Activated CD4-positive, alpha-beta T cell treated with anti-CD3 and anti-CD28 coated beads, Interleukin-2, Interleukin-4, amounts not matched to agents 100 ng/mL and 50 ng/mL, durations not matched to agents 16 hours and 8 hours (primary cell): ENCODE measurements at places on chromosomes 16 and 17.

DNA sequence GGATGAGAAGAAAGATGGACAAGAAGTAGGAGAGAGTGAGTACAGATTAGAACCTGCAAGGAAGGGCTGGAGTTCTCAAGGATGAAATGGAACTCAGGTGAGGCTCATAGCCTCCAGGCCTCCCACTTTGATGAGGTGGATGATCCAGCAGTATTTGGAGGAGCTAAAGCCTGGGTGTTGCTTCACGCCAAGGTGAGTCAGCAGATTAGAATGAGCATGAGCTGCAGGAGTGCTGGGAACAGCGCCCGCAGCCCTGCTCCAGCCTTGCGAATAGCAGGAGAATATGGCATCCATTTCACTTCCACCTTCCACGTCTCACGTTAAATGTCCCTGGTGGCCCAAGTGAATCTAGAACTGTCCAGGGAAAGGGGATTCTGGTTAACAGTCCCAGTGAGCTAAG, 94.4 kb upstream of the CPHXL start:
- no peak for DNase-seq

DNA sequence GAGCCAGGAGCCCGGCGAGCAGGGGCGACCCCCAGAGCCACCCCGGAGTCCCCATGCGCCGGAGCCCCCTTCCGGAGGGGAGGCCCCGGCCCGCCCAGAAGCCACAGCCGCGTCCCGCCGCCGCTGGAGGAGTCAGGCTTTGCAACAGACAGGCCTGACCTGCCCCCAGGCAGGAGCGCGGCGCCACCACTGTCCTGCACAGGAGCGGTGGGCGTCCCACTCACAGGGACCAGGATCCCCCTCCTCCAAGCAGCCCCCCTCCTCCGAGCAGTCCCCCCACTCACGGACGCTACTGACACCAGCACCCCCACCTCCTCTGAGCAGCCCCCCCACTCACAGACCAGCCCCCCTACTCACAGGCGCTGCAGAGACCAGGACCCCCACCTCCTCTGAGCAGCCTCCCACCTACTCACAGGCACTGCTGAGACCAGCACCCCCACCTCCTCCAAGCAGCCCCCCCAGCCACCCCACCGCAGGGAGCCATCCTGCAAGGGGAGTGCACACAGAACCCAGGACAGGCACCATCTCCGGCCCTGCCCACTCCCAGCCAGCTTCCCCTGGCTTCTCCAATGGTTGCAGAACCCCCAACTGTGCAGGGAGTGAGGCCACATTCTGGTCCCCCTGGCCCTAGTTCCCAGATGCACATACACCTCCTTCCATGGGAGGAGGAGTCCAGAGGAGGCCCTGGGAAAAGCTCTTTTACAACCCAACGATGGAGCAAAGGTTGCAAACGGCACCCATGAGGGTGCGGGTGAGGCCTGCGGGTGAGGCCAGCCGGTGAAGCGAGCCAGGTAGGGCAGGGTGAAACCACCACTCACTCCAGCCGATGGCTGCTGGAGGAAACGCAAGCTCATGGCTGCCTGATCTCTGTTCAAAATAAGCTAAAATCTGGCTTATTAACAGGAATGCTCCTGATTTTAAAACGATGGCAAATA, 69.9 kb downstream of the ABR start:
- DNase-seq: peak; percentile 39

- peak; percentile 66 for DNase-seq
These were observed 17.5 kb downstream of the SBK1 start for GRCh38 chr16:28309811-28310311.

- peak; percentile 33 for DNase-seq
These were observed 5.2 kb upstream of the GUCY2D start for GRCh38 chr17:7997186-7997585.

GRCh38 chr16:29820271-29820701, at the start of gene MVP:
Gene MVP (plus strand): TSS chr16:29820462. CDS start chr16:29830550, 10,088 bp downstream.
- peak; percentile 62 for DNase-seq

GRCh38 chr16:15886078-15886477, 2.3 kb downstream of the CEP20 start:
- no peak for DNase-seq

- DNase-seq: peak; percentile 61
These were observed at the start of gene AMFR for GRCh38 chr16:56425439-56425832. Gene AMFR (minus strand): TSS chr16:56425545. CDS start chr16:56425327, 218 bp downstream.

- DNase-seq: peak; percentile 6
These were observed 68.8 kb downstream of the ITFG1 start for GRCh38 chr16:47392081-47392480.

GRCh38 chr16:87922250-87922871, 14.0 kb downstream of the CA5A start:
- no peak for DNase-seq

GRCh38 chr17:76038050-76038449, 10.9 kb upstream of the EVPL start:
- DNase-seq: no peak

DNA sequence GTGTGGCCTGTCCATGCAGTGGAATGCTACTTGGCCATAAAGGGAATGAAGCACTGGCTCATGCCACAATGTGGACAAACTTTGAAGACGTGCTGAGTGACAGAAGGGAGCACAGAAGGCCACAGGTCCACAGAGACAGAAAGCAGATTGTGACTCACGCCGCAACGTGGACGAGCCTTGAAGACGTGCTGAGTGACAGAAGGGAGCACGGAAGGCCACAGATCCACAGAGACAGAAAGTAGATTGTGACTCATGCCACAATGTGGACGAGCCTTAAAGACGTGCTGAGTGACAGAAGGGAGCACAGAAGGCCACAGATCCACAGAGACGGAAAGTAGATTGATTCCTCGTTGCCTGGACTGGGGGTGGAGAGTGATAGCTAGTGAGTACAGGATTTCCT, 19.2 kb downstream of the ZC3H18 start:
- no peak for DNase-seq

GRCh38 chr17:80970762-80971703, 20.6 kb upstream of the CHMP6 start:
- no peak for DNase-seq

DNA sequence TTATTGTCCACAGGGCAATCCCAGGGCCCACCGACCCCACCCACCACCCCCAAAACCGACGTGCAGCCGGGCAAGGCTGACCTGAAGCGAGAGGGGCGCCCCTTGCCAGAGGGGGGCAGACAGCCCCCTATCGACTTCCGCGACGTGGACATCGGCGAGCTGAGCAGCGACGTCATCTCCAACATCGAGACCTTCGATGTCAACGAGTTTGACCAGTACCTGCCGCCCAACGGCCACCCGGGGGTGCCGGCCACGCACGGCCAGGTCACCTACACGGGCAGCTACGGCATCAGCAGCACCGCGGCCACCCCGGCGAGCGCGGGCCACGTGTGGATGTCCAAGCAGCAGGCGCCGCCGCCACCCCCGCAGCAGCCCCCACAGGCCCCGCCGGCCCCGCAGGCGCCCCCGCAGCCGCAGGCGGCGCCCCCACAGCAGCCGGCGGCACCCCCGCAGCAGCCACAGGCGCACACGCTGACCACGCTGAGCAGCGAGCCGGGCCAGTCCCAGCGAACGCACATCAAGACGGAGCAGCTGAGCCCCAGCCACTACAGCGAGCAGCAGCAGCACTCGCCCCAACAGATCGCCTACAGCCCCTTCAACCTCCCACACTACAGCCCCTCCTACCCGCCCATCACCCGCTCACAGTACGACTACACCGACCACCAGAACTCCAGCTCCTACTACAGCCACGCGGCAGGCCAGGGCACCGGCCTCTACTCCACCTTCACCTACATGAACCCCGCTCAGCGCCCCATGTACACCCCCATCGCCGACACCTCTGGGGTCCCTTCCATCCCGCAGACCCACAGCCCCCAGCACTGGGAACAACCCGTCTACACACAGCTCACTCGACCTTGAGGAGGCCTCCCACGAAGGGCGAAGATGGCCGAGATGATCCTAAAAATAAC, 3.0 kb downstream of the SOX9 start:
- no peak for DNase-seq

GRCh38 chr17:15649861-15650421, 30.4 kb upstream of the FBXW10B start:
- no peak for DNase-seq

- no peak for DNase-seq
These were observed 13.1 kb upstream of the CTCF start for GRCh38 chr16:67549240-67549639.

DNA sequence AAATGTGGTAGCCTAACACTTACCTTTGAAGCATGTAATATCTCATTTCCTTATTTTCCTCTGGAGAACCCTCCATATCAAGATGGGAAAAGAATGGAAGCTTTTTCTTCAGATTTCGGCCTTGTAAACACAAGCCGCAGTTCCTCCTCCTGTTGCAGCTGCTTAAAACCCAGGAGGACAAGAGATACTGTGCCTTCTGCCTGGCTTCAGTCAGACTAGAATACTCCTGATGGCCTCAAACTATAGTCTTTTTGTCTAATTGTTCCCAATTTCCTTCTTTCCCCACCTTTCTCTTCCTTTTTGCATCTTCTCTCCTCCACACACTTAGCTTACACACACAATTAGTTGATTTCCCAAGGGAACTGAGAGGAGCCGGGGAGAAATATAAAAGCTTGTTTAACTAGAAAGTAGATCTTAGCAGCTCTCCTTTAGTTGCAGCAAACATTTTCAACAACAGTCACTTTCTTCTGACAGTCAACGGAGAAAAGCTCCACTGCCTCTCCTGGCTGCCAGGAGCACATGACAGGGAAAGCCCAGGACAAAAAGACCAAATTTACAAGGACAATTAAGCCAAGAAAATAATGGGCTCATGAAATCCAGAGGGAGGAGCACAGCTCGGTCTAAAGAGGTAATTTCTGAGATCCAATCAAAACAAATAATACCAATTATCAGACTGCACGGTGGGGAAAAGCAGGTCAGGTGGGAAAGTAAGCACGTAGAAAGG, 76.4 kb upstream of the C17orf78 start:
- no peak for DNase-seq

DNA sequence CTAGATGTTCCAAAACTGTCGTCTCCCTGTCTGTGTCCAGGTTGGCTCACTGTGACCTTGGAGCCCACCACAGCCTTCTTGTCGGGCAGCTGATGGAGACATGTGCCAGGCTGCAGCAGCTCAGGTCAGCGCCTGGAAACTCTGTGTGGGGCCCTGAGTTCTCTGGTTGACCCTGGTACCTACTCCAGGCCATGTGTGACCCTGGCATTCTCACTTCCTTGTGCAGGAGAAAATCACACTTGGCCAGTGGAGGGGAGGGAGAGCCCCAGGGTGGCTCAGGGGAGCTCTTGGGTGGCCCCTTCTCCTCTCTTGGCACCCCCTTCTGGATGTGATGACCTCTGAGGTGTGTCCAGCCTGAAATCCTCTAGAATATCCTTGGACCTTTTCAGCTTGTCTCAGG, 25.0 kb upstream of the CPNE2 start:
- no peak for DNase-seq

GRCh38 chr17:51119415-51120356, 982 bp downstream of the SPAG9 start:
- no peak for DNase-seq

DNA sequence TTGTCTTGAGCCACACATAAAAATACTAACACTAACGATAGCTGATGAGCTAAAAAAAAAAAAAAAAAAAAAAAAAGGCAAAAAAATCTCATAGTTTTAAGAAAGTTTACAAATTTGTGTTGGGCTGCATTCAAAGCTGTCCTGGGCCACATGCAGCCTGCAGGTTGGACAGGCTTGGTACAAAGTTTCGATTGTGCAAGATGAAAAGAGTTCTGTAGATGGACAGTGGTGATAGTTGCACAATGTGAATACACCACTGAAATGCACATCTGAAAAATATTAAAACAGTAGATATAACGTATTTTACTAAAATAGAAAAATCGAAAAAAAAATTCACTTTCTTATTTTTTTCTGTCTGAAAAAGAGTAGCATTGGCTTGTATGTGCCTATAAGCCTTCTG, 42.9 kb downstream of the AMFR start:
- no peak for DNase-seq

DNA sequence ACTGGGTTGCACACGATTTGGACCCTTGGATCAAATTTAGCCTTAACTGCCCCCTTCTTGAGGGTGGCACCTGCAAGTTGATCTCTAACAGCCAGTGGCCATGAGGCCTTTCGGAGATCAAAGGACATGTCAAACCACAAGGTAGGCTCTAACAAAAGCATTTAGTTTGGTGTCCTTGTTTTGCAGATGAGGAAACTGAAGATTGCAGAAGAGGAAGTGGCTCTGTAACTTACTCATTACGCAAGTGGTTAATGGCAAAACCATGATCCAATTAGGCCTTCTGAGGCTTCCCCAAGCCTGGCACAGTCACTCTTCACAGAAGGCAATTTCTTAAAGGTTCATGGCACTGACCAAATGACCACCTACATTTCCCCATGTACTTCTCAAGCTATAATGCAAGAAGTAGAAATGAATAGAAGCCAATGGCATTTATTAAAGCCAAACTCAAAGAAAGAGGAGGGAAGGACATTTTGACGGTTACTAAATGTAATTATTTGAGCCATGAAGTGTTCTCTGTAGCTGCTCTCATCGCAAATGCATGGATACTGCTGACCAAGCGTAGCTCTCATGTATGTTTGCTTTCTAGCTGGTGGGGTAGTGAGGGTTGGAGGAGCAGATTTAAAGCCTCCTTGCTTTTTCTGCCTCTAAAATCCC, 32.8 kb upstream of the ABCC12 start:
- peak; percentile 46 for DNase-seq

- no peak for DNase-seq
These were observed 5.1 kb upstream of the CALCOCO2 start for GRCh38 chr17:48825446-48826381.

GRCh38 chr17:1553354-1554266, 9.0 kb downstream of the PITPNA start:
- no peak for DNase-seq

GRCh38 chr17:35799942-35800341, 4.5 kb upstream of the MMP28 start:
- no peak for DNase-seq

DNA sequence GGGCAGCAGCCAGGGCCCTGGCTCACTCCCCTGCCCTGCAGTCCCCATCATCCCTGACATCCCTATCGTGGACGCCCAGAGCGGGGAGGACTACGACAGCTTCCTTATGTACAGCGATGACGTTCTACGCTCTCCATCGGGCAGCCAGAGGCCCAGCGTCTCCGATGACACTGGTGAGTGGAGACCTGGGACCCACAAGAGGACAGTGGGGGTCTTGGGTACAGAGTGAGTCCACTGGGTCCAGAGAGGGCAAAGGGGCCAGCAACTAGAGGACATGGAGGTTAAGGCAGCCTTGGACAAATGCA, 12.6 kb downstream of the GALK1 start:
- DNase-seq: no peak
